ENCODE measurements at places on chromosomes 7 and 10.

- H3K27me3 ChIP-seq: peaks cover 97% of the 10 kb centered on the region
- H3K4me3 ChIP-seq: peak overlapping the region; percentile 32
- H3K36me3 ChIP-seq: no peaks in the 10 kb centered on the region
These were observed 4.6 kb downstream of the NKX2-3 start for GRCh38 chr10:99537086-99537988.

- no peak within 1 kb of the TSS for H3K4me3 ChIP-seq
- peak; percentile 47 for DNase-seq
- peaks cover 6% of the 10 kb centered on the region for H3K4me1 ChIP-seq
- H3K36me3 ChIP-seq: no peaks in the 10 kb centered on the region
- H3K27me3 ChIP-seq: no peaks in the 10 kb centered on the region
- no peak within 1 kb of the TSS for H3K27ac ChIP-seq
These were observed at the start of gene AOC1 for GRCh38 chr7:150852371-150852905. Gene AOC1 (plus strand): TSS chr7:150852517. CDS start chr7:150856471, 3,954 bp downstream.

GRCh38 chr7:2521952-2522591 is 2.5 kb downstream of the LFNG start:
- H3K36me3 ChIP-seq: peaks cover 20% of the 10 kb centered on the region
- DNase-seq: no peak
- no peak overlapping the region for H3K27ac ChIP-seq
- peaks cover 22% of the 10 kb centered on the region for H3K27me3 ChIP-seq

- H3K4me1 ChIP-seq: no peaks in the 10 kb centered on the region
- H3K36me3 ChIP-seq: no peaks in the 10 kb centered on the region
- no peak overlapping the region for H3K4me3 ChIP-seq
- no peak for DNase-seq
- no peaks in the 10 kb centered on the region for H3K27me3 ChIP-seq
These were observed 585.9 kb upstream of the NRP1 start for GRCh38 chr10:33920351-33920750.

GRCh38 chr7:88485821-88486220 is 179.1 kb upstream of the STEAP4 start:
- no peaks in the 10 kb centered on the region for H3K36me3 ChIP-seq
- H3K4me1 ChIP-seq: no peaks in the 10 kb centered on the region
- H3K27me3 ChIP-seq: no peaks in the 10 kb centered on the region
- no peak for DNase-seq
- no peak overlapping the region for H3K4me3 ChIP-seq

- no peaks in the 10 kb centered on the region for H3K36me3 ChIP-seq
- no peaks in the 10 kb centered on the region for H3K27me3 ChIP-seq
- H3K4me1 ChIP-seq: no peaks in the 10 kb centered on the region
- no peak overlapping the region for H3K4me3 ChIP-seq
These were observed 328.1 kb downstream of the HGF start for GRCh38 chr7:81441750-81442149.

DNA sequence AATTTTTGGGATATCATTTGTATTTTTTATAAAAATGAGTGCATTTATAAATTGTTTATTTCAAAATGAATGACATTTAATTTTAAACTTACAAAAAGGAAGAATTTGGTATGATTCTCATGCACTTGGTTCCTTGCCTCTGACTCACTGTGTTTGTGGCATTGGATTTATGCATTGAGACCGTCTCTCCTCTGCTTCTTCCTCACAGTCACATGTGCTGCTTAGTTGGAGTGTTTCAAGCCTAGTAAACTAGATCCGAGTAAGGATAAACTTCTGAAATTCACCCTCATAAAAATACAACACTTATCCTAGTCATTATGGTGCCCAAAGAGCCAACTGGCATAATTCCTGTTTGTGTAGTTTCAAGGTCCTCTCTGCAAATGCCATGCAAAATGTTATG is 19.1 kb upstream of the FZD8 start:
- H3K36me3 ChIP-seq: no peaks in the 10 kb centered on the region
- H3K27me3 ChIP-seq: no peaks in the 10 kb centered on the region
- no peak for DNase-seq
- no peak overlapping the region for H3K4me3 ChIP-seq
- H3K27ac ChIP-seq: no peak overlapping the region

DNA sequence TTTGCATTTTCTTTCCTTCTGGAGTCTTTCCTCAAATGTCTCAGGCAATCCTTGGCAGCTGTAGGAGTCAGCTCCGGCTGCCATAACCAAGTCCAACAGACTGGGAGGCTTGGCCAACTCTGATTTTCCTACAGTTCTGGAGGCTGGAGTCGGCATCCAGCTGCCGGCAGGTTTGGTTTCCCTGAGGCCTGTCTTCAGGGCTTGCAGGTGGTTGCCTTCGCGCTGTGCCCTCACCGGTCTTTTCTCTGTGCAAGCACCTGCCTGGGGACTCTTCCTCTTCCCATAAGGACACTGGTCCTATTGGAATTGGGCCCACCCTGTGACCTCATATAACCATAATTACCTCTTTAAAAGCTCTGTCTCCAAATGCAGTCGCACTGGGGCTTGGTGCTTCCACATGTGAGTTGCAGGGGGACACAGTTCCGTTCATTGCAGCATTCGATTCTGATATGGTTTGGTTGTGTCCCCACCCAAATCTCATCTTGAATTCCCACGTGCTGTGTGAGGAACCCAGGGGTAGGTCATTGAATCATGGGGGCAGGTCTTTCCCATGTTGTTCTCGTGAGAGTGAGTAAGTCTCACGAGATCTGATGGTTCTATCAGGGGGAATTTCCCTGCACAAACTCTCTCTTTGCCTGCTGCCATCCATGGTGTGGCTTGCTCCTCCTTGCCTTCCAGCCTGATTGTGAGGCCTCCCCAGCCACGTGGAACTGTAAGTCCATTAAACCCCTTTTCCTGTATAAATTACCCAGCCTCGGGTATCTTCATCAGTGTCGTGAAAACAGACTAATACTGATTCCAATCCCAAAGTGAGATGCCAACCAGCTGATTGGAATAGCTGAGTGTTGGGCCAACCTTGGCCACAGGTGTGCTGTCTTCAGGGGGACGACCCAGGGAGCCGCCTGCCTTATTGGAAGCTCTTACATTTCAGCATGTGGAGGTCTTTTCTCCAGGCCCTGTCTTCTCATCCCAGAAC is 7.9 kb downstream of the GALNTL5 start:
- H3K4me1 ChIP-seq: no peaks in the 10 kb centered on the region
- H3K27me3 ChIP-seq: no peaks in the 10 kb centered on the region
- no peak overlapping the region for H3K27ac ChIP-seq
- DNase-seq: no peak

DNA sequence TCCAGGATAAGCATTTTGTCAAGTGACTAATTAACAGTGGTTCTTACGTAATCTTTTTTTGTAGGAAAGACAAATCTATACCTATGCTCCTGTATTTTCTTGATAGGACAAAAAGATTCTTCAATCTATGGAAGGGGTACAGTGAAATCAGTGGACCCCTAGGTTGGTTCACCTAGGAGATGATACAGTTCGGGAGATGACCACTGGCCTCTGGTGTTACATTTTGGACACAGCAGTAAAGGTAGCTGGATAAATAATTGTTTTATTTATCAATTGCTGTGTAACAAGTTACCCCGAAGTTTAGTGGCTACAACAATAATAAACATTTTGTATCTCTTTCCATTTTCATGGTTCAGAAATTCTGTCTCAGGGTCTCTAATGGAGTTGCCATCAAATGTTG is 288.2 kb upstream of the MAGI2 start:
- H3K4me1 ChIP-seq: no peaks in the 10 kb centered on the region
- no peak for DNase-seq
- H3K27ac ChIP-seq: no peak overlapping the region
- H3K27me3 ChIP-seq: no peaks in the 10 kb centered on the region

GRCh38 chr7:143384148-143384547 is 3.0 kb downstream of the ZYX start:
- no peaks in the 10 kb centered on the region for H3K27me3 ChIP-seq
- H3K4me1 ChIP-seq: peaks cover 22% of the 10 kb centered on the region
- H3K4me3 ChIP-seq: no peak overlapping the region
- peaks cover 22% of the 10 kb centered on the region for H3K36me3 ChIP-seq
- peak overlapping the region; percentile 28 for H3K27ac ChIP-seq

DNA sequence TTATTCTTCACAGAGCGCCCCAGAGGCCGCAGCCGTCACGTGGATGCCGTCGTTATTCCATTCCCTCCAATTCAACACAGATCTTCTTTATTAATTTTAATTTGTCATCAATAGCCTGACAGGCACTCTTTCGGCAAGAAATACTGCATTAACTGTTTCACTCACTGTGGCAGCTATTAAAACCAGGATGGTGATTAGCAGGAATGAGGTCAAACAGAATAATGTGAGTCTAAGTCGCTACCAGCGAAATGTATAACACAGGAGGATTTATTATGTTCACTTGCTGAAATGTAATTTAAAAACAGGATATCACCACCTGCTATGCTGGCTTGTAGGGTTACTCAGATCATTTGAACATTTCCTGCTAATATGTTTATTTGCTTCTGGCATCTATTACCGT is 74.2 kb upstream of the MGMT start:
- no peaks in the 10 kb centered on the region for H3K4me1 ChIP-seq
- H3K4me3 ChIP-seq: no peak overlapping the region
- DNase-seq: no peak
- no peaks in the 10 kb centered on the region for H3K36me3 ChIP-seq
- no peak overlapping the region for H3K27ac ChIP-seq
- H3K27me3 ChIP-seq: no peaks in the 10 kb centered on the region

DNA sequence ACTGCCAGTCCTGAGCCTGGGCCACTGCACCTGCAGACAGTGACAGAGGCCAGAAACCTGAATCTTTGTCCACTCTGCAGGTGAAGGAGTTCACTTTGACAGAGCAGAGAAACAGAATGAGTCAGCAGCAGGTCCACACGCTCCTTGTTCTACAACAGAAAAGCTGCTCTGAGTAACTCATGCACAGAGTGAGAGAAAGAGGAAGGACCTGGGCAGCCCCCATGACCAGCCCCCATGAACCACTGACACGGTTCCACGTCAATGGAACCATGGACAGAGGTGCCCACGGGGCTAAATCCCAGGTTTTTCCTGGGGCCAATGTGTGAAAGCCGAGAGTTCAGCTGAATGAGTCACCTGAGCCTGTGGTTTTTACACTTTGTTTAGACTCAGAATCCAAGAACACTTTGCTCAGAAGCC is 40.8 kb upstream of the CTBP2 start:
- H3K4me3 ChIP-seq: no peak overlapping the region
- H3K36me3 ChIP-seq: no peaks in the 10 kb centered on the region
- H3K27me3 ChIP-seq: no peaks in the 10 kb centered on the region
- DNase-seq: no peak

DNA sequence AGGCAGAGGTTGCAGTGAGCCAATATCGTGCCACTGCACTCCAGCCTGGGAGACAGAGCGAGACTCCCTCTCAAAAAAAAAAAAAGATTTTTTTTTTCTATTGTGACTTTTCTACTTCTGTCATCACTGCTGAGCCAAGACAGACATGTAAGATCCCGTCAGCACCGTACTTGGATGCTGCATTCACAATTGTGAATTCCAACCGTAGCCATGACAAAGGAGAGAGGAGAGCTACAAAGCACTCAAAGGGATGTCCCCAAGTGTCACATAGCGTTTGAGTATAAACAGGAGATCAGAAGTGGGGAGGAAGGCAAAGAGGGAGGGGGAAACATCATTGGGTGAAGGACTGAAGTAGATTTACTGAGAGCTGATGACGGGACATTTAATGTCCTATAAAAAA is 144.2 kb downstream of the PRPF18 start:
- no peak overlapping the region for H3K4me3 ChIP-seq
- H3K36me3 ChIP-seq: no peaks in the 10 kb centered on the region
- H3K27ac ChIP-seq: no peak overlapping the region
- H3K27me3 ChIP-seq: no peaks in the 10 kb centered on the region

DNA sequence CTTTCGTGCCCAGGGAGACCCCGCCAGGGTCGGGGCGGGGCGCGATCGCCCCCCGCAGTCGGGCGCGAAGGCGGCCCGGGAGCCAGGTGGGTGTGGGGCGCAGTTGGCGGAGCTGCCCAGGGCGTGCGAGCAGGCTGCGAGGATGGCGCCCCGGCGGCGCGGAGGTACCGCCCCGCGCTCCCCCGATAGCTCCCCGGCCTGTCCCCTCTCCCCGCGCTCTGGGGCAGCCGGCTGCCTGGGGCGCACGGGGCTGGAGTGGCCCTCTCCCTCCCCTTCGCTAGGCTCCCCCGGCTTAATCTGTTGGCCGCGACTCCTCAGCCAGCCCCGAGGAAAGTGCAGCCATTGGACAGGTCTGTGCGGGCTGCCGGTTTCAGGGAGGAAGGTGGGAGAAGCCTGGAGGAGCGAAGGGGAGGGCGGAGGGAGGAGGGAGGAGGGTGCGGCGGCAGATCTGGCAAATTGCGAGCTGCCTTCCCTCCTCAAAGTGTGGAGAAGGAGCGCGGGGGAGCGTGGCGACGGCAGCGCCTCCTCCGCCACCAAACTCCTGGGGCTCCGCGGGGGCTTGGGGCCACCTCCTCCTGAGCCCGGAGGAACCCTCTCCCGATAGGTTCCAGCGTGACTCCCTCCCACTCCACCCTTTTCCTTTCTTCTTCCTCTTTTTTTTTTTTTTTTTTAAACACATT is 361 bp upstream of the PLXDC2 start:
- peak overlapping the region; percentile 73 for H3K27ac ChIP-seq
- peak overlapping the region; percentile 91 for H3K4me3 ChIP-seq
- DNase-seq: peak; percentile 87
- no peaks in the 10 kb centered on the region for H3K27me3 ChIP-seq

DNA sequence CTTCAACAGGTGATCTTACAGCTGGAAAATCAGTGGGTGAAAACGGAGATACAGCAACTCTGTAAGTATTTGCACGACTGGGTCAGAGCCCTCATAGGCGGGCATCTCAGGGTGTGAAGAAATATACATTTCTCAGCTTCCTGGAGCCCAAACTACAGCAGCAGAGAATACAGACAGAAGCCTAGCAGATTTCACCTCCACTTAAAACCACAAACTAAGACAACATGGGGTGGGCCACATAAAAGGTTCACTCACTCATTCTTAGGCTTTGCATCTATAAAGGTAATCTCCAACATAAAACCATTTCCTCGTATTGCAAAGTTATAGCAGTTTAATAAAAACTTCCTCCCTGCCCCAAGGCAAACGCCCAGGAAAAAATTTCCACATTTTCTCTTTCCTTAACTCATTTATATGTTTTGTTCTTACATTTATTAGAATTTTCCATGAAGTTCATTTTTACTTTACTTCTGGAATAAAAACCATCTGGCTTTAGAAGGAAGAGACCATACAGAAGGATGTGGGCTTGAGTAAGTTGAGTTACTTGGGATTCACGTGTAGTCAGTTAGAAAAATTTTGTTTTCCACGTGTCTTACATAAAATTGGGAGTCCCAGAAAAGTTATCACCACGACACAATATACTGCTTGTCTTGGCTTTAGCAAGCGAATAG is 327.1 kb downstream of the FRMD4A start:
- no peak overlapping the region for H3K27ac ChIP-seq
- no peak for DNase-seq
- no peak overlapping the region for H3K4me3 ChIP-seq
- no peaks in the 10 kb centered on the region for H3K36me3 ChIP-seq
- H3K27me3 ChIP-seq: no peaks in the 10 kb centered on the region

- no peak for DNase-seq
- no peaks in the 10 kb centered on the region for H3K36me3 ChIP-seq
- H3K27ac ChIP-seq: no peak overlapping the region
- H3K27me3 ChIP-seq: no peaks in the 10 kb centered on the region
- H3K4me3 ChIP-seq: no peak overlapping the region
These were observed 53.6 kb upstream of the DYNC1I1 start for GRCh38 chr7:95718577-95719410.

GRCh38 chr7:113636727-113637421 is 281.9 kb downstream of the PPP1R3A start:
- no peaks in the 10 kb centered on the region for H3K27me3 ChIP-seq
- no peak for DNase-seq
- no peak overlapping the region for H3K4me3 ChIP-seq
- H3K27ac ChIP-seq: no peak overlapping the region
- no peaks in the 10 kb centered on the region for H3K4me1 ChIP-seq
- H3K36me3 ChIP-seq: no peaks in the 10 kb centered on the region
